ENCODE measurements at places on chromosomes 13 and 19. TPM values are rescaled to one million over a fixed set of nuclear protein-coding genes. Genes with fewer than 3 reads are reported as not detected.

The FFAR1 gene
- total RNA-seq, result not detected

- no peak for DNase-seq
- H3K36me3 ChIP-seq, result no peaks in the 10 kb centered on the region
- H3K27ac ChIP-seq, result no peak overlapping the region
- no peaks in the 10 kb centered on the region for H3K4me1 ChIP-seq
Observed at GRCh38 chr13:100853434-100853833, 178.8 kb upstream of the TMTC4 start.

DNA sequence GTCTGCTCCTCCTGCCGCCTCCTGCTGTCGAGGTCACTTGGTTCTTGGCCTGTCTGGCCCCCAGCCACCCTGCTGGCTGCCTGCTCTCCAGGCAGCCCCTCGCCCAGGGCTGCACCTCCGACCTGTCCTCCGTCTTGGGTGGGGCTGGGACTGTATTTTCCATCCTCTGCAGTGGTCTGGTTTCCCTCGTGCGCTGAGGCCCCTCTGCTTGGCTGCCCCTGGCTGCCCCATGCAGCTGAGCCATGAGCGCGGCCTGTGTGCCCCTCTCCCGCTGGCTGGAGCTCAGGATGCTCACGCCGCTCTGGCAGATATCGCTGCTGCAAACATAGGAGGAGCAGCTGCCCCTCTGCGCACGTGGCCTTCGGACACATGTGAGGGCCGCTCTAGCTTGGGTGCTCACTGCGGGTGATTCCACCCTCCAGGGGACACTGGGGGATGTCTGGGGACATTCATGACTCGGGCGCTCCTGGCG, 14.0 kb downstream of the UHRF1 start:
- no peak overlapping the region for H3K27ac ChIP-seq
- no peaks in the 10 kb centered on the region for H3K4me1 ChIP-seq
- no peaks in the 10 kb centered on the region for H3K36me3 ChIP-seq
- DNase-seq, result no peak

DNA sequence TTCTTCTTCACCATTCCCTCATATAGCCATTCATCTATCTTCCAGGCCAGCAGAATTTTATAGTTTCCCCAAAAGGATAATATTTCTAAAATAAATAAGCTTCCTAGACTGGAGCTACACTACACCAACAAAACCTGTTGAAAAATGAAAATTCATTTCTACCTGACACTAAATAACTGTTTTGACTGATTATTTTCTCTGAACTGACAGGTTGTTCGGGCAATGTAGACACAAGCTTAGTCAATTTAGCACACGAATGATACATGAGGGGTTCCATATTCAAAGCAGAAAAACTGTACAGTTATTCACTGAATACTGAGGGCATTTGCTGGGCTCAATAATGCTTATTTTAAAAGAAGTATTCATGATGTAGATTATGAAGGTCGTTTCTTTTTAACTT, 589.7 kb downstream of the LIG4 start:
- no peak overlapping the region for H3K27ac ChIP-seq
- H3K4me3 ChIP-seq, result no peak overlapping the region
- no peaks in the 10 kb centered on the region for H3K27me3 ChIP-seq
- H3K36me3 ChIP-seq, result no peaks in the 10 kb centered on the region

DNA sequence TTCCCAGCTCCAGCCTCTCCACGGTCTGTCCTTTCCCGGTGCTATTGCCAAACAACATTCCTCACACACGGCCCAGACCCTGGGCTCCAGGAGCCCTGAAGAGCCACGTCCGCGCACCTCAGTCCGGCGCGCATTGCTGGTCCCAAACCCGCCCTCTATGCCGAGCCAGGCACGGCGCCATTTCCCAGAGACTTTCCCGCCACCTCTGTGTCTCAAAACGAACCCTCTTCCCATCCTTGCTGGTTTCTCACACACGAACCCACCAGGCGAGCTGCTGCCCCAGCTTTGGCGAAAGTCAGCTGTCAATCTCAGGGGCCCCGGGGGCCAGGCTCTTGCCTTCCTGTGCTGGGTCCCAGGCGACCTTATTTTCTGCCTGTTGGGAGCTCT, 28.0 kb upstream of the F7 start:
- H3K27ac ChIP-seq, result no peak overlapping the region
- peaks cover 68% of the 10 kb centered on the region for H3K36me3 ChIP-seq
- DNase-seq, result no peak
- no peaks in the 10 kb centered on the region for H3K27me3 ChIP-seq
- H3K4me3 ChIP-seq, result no peak overlapping the region
- H3K4me1 ChIP-seq, result peaks cover 7% of the 10 kb centered on the region

GRCh38 chr13:114106526-114106925, 25.9 kb downstream of the RASA3 start:
- no peaks in the 10 kb centered on the region for H3K27me3 ChIP-seq
- no peak for DNase-seq
- no peak overlapping the region for H3K27ac ChIP-seq
- H3K36me3 ChIP-seq, result no peaks in the 10 kb centered on the region

- H3K4me3 ChIP-seq, result no peak overlapping the region
- H3K27me3 ChIP-seq, result no peaks in the 10 kb centered on the region
- DNase-seq, result no peak
- H3K4me1 ChIP-seq, result no peaks in the 10 kb centered on the region
- no peak overlapping the region for H3K27ac ChIP-seq
Observed at GRCh38 chr13:31150315-31150985, 11.3 kb downstream of the HSPH1 start.

GRCh38 chr19:48934837-48935236, 1.3 kb downstream of the DHDH start:
- H3K4me1 ChIP-seq, result peaks cover 16% of the 10 kb centered on the region
- DNase-seq, result no peak
- H3K27me3 ChIP-seq, result no peaks in the 10 kb centered on the region
- H3K27ac ChIP-seq, result no peak overlapping the region

GRCh38 chr19:27750391-27751043, 1462.4 kb downstream of the UQCRFS1 start:
- H3K4me3 ChIP-seq, result no peak overlapping the region
- no peaks in the 10 kb centered on the region for H3K27me3 ChIP-seq
- H3K36me3 ChIP-seq, result no peaks in the 10 kb centered on the region
- no peak for DNase-seq
- no peak overlapping the region for H3K27ac ChIP-seq

DNA sequence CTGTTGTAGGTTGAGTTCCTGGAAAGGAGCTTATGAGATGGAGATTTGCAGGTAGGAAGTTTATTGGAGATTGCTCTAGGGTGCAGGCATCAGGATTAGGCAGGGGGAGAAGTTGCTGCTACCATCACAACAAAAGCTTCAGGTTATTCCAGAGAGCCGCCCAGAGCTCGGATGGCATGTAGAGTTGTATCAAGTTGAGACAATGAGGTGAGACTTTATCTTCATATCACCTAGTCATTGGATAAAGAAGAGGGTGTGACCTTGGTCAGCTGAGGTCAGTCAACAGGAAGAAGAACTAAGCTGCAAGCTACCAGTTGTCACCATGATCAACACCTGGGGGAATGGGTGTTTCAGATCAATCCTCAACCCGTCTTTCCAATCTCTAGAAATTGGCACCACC, 342.0 kb downstream of the RFC3 start:
- no peaks in the 10 kb centered on the region for H3K36me3 ChIP-seq
- H3K27me3 ChIP-seq, result no peaks in the 10 kb centered on the region
- no peak for DNase-seq
- H3K4me1 ChIP-seq, result peaks cover 37% of the 10 kb centered on the region

The PNMA8B gene
- 0.55 TPM for total RNA-seq
